ENCODE measurements at places on chromosomes 5 and 9.

DNA sequence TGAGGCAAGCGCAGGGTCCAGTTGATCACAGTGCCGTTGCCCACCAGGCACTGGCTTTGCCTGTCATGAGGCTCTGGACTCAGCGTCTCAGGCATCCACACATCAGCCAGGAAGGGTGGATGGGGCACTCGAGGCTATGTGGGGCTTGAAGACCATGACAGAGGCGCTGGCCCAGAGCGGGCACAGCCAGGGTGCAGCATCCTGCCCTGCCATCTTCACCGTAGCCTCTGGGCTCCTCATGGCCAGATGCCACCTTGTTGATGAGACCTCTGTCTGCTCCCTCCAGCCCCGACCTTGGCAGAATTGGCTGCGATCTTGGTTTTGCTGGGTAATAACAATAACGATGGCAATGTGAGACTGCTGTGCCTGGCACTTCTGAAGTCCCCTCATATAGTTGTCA lies 404.2 kb upstream of the IRX2 start:
- DNase-seq, result no peak

DNA sequence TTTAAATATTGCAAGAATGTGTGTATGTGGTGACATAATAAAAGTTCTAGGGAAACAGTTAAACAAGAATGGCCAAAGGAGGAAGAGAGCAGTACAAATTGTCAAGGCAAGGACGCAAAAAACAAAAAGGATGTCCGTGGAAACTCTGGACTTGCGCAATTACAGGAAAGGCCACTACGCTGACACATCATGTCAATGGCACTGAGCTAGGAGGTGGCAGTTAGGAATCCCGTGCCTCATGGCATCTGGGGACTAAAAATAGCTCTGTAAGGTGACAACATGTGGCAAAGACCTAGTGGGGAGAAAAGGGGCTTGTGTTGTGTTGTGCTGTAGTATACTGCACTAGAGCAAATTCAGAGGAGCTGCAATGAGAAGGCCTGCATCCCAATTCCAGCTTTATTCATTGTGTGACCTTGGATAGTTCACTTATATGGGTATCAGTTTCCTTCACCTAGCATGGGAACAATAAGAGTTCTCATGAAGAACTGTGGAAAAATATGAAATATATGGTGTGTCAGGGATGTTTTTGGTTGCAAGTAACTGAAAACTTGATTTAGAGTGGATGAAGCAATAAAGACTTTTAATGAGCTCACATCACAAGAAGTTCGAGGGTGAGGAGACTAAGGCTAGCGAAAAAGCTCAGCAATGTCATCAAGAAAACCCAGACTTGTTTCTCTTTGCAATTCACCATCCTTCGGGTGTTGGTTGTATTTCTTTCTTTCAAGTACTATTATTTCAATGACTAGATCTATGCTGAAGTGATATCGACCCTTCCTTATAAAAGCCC lies 124.1 kb upstream of the STC2 start:
- DNase-seq, result no peak

- DNase-seq, result no peak
These were observed 104.1 kb downstream of the MTREX start for GRCh38 chr5:55411876-55412275.

- DNase-seq, result no peak
These were observed 340.3 kb upstream of the WWC1 start for GRCh38 chr5:167951116-167951515.

- no peak for DNase-seq
These were observed 275.1 kb downstream of the SLF1 start for GRCh38 chr5:94893412-94894135.
